Activated CD4-positive, alpha-beta T cell treated with anti-CD3 and anti-CD28 coated beads, Interleukin-2, amount 50 U/mL, for 4 hours (primary cell): ENCODE measurements at places on chromosomes 3 and 15.

- no peak for DNase-seq
Observed at GRCh38 chr3:74605437-74605836, 9.0 kb downstream of the CNTN3 start.

GRCh38 chr3:128473180-128473519 lies 6.5 kb upstream of the DNAJB8 start:
- no peak for DNase-seq

- DNase-seq = no peak
Observed at GRCh38 chr3:127389420-127389819, 101.6 kb upstream of the PRR20G start.

DNA sequence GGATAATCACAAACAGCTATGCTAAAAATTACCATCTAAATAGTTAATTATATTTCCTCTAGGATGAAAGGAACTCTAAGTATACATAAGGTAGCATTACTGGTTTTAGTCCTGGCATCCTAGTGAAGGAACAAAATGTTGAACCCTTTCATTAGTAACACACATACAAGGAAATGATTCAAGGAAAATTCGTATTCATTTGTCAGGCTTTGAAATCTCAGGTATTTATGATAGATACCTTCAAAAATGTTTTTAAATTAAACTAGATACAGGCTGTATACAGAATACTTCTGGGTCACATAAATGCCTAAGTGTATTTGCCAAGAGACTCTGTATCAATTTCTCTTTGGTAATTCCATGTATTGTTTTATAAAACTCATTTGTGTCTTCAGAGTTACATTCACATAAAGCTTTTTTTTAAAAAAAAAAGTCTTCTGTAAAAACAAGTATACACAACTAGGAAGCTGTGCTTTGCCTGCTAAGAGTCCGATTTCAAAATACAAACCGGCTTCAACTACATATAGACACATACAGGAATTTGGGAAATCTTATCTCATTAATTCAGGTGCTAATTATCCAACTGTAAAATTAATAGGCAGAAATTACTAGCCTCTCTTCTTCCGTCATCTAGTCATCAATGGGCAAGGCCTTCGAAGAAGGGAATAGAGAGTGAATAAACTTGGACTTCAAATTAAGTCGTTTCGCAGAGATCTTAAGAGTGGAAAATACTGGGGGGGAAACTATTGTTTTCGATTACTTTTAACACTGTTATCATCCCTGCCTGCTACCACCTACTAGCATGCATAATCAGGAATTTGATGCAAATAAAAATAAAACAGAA lies 1.3 kb downstream of the SECISBP2L start:
- no peak for DNase-seq

- DNase-seq = no peak
Observed at GRCh38 chr15:35087759-35088158, 2.7 kb upstream of the NANOGP8 start.

DNA sequence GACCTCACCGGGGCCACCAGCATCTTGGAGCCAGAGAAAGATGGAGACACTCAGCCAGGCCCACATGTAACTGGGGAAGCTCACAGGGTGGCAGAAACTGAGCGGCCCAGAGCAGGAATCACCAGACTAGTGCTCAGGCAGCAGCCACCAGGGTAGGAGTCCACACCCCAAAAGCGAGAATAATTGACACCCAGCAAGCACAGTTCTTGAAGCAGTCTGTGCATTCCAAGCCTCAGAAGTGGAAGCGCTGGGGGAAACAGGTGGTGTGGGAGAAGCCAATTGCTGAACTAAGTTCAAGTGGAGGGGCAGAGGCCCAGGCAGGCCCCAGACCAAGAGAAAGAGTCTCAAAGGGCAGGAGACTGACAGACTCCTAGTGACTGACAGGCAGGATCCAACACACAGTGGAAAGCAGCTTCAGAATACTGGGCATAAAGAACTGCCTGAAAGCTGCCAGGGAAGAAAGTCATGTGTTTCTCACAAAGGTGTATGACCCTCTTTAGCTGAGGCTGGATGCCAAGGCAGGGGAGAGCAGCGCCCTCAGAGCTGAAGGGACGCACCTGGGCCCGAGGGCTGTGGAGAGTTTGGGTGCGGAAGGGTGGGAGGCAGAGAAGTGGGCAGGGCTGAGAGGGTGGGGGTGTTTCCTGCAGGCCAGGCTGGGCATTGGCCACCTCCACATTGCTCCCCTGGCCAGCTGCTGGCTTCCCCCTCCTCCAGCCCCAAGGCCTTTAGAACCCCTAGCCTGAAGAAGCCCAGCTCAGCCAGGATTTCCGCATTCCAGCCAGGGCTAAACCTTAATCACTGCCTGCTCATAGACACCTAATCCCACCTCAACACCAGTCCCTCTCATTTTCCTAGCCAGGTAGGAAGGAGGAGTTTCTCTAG lies 7.7 kb downstream of the NT5DC2 start:
- no peak for DNase-seq

- no peak for DNase-seq
Observed at GRCh38 chr3:59386165-59386564, 336.3 kb upstream of the CFAP20DC start.

GRCh38 chr15:25175789-25176615 lies 221.2 kb downstream of the SNRPN start:
- DNase-seq = no peak

DNA sequence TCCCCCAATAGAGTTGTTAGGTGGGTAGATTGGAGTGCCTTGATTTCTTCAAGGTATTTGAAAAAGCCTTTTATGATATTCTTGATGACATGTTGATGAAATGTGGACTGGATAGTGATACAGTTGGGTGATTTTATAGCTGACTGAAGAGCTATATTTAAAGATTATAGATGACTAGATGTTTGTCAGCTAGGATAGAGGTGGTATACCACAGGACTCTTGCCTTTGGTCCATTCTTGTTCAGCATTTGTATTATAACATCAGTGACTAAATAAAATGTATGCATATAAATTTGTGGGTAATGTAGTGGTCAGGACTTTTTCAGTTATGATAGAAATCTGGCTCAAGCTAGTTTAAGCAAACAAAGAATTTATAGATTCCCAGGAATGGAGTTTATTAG lies 143.9 kb downstream of the ZNF609 start:
- DNase-seq = no peak

DNA sequence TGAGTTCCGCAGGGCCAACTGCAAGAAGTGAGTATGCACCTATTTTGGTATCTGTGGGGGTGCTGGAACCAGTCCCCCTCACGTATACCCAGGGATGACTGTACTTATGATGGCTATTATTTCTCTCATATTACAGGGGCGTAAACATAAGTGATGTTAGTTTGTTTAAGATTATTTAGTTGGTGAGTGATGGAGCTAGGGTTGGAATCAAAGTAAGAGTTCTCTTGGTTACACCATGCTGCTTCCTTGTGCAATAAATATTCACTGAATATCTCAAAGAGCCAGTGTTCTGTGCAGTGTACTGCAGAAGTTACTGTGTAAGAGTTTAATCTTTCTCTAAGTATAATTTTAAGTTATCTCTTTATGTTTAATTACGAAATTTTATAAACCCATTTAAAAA lies 12.8 kb upstream of the UTS2B start:
- no peak for DNase-seq

DNA sequence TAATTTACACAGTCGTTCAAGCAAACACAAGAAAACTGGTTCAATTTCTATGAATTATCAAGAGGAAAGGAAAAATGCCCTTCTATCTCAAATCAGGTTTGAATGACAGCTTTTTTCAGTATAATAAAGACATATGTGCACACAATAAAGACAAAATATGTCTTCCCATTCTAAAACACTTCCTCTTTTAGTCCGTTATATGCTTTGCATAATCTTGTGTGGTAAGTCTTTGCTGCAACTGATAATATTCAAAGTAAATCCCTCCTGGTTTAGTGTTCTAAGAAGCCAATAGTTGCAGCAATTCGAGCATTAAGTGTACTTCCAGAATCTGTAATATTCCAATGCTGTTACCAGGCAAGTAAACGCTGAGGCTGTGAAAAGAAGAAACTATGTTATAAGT lies 43.7 kb upstream of the MAPKBP1 start:
- DNase-seq = no peak

DNA sequence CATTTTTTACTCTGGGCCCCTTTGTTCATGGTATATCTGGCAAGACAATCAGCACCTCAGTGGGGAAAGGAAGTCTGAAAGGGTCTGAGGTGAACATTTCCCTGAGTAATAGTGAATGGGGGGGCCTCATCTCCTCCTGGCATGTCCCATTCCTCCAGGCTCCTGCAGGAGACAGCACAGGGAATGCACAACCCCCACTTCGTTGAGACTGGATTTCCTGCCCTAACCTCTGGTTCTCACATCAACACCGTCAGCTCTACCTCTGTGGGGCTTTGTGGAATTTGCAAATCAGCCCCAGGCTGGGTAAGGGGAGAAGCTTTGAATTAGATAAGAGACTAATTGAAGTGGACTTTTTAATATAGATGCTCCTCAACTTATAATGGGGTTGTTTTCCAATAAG lies 168.3 kb upstream of the TRIM42 start:
- no peak for DNase-seq

DNA sequence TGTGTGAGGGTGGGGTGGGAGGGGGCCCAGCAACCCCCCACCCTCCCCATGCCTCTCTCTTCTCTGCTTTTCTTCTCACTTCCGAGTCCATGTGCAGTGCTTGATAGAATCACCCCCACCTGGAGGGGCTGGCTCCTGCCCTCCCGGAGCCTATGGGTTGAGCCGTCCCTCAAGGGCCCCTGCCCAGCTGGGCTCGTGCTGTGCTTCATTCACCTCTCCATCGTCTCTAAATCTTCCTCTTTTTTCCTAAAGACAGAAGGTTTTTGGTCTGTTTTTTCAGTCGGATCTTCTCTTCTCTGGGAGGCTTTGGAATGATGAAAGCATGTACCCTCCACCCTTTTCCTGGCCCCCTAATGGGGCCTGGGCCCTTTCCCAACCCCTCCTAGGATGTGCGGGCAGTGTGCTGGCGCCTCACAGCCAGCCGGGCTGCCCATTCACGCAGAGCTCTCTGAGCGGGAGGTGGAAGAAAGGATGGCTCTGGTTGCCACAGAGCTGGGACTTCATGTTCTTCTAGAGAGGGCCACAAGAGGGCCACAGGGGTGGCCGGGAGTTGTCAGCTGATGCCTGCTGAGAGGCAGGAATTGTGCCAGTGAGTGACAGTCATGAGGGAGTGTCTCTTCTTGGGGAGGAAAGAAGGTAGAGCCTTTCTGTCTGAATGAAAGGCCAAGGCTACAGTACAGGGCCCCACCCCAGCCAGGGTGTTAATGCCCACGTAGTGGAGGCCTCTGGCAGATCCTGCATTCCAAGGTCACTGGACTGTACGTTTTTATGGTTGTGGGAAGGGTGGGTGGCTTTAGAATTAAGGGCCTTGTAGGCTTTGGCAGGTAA lies 8.1 kb downstream of the FAM131A start:
- no peak for DNase-seq

DNA sequence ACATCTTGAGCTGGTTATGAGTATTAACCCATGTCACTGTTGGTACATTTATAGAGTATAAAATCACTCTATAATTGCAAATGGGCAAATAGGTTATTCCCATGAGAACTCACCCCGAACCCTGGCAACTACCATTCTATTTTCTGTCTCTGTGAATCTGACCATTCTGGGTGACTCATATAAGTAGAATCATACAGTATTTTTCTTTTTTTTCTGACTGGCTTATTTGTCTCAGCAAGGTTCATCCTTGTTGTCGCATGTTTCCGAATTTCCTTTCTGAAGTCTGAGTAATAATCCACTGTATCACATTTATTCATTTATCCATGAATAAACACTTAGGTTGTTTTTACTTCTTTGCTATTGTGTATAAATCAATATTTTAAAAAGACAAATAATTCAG lies 59.9 kb upstream of the CHRM5 start:
- DNase-seq = no peak

GRCh38 chr3:140096037-140096436 lies 161.1 kb downstream of the CLSTN2 start:
- no peak for DNase-seq

DNA sequence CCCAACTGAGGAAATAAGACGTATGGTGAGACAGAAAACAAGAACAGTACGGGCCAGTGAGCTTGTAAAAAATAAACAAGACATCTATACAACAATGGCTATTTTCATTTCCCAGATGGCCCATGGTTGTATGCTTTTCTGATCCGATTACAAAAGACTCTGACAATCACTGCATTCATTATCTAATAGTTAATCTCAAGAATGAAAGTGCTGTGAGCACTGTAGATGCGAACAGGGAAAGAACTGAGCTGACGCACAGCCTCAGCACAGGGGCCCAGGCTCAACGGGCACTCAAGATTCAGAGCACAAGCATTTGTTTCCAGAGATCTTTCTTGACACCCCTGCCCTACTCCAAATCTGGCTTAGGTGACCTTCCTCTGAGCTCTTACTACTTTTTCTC lies 6.9 kb downstream of the MTMR10 start:
- no peak for DNase-seq

GRCh38 chr3:147371140-147371539 lies 35.2 kb downstream of the ZIC4 start:
- no peak for DNase-seq

GRCh38 chr3:46574881-46575576 lies 8.9 kb upstream of the LRRC2 start:
- no peak for DNase-seq

GRCh38 chr3:152405915-152406802 lies 137.4 kb downstream of the MBNL1 start:
- DNase-seq = no peak

- no peak for DNase-seq
Observed at GRCh38 chr3:152382312-152383135, 113.8 kb downstream of the MBNL1 start.

GRCh38 chr3:129106866-129107565 lies 14.6 kb downstream of the RAB43 start:
- no peak for DNase-seq

DNA sequence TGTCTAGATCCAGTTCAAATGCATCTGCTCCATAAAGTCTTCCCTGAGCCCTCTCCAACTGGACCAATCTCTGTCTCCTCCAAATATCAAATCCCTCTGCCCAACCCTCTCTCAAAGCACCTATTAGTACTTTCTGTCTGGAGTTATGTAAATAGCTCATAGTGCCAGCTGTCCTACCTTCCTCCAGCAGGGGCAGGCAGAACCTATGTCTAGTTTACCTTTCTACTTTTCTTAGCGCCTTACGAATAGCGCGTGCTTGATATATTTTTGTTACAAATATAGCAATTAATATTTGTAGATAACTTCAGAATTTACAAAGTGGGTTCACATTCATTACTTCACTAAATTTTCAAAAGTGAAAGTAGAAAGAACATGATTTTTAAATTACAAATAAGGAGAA lies 14.0 kb upstream of the CCDC80 start:
- no peak for DNase-seq

DNA sequence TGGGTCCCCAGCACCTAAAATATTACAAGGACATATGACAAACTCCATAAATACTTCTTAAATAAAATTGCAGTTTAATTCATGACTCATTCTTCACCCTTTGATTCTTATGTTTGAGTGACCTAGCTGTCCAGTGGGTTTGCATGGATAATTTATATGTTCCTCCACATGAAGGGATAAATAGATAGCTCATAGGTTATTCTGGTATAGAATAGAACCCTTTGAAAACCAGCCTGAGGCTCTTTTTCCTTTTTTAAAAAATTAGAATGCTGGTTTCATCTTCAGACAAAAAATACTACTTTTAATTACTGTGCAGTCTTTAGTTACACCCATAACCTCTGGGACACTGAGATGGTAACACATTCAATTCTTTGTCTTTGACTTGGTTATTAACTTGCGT lies 97.1 kb upstream of the SAMMSON start:
- DNase-seq = no peak

GRCh38 chr3:182957676-182958266 lies 22.6 kb downstream of the DCUN1D1 start:
- no peak for DNase-seq
